Esophagus squamous epithelium (tissue), 5 donors: ENCODE measurements at places on chromosomes 3 and 15. TPM values are rescaled to one million over a fixed set of nuclear protein-coding genes. Genes with fewer than 3 reads are reported as not detected.

- DNase-seq, result no peak
Observed at GRCh38 chr15:92118162-92118935, 264.8 kb downstream of the SLCO3A1 start.

GRCh38 chr3:156983559-156983958 is 157.4 kb downstream of the LEKR1 start:
- no peak for DNase-seq

DNA sequence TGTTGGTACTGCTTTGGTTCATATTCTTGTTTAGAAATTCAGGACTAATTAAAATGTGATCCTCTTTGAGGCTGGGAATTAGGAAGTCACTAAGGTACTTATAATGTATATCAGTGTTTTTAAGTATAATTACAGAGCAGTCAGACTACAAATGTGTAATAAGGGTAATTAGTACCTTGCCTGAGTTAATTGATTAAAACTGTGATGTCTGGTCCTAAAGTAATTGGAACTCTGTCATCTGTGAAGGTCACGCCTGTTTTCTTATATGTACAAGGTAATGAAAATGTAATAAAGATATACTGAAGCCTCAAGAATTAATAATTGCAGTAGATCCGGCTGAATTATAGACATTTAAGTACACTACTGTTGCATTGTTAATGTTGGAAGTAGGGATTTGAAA is 32.8 kb downstream of the RIOX2 start:
- DNase-seq, result no peak

The FSIP1 gene
- total RNA-seq, result not detected

DNA sequence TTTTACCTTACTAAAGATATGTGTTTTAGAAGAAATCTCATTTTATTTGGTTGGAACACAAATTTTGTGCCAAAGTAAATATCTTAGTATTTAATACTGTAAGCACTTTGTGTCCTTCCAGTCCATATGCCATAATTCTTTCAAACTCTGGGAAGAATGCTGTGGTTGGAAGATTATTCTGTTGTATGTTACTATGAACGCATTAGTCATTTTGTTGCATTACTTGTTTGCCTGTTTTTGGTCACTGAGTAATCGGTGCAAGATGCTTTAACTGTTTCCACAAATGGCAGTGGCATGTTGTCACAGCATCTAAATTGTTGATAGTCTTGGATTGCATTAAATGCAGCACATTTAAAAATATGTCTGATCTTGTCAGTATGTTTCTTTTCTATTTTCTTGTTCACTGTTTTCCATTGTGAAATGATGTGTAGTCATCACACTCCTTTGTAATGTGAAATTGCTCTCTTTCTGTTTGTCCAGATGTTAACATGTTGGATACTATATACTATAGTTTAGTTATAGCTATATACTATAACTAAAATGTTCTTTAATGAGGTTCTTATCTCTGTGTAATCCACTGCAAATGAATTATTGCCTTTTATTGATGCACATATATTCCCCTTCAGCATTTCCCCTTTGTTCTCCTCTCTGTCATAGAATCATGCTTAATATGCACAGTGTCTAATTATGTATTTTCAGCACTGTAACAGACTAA is 89.9 kb upstream of the FLNB start:
- DNase-seq, result no peak

DNA sequence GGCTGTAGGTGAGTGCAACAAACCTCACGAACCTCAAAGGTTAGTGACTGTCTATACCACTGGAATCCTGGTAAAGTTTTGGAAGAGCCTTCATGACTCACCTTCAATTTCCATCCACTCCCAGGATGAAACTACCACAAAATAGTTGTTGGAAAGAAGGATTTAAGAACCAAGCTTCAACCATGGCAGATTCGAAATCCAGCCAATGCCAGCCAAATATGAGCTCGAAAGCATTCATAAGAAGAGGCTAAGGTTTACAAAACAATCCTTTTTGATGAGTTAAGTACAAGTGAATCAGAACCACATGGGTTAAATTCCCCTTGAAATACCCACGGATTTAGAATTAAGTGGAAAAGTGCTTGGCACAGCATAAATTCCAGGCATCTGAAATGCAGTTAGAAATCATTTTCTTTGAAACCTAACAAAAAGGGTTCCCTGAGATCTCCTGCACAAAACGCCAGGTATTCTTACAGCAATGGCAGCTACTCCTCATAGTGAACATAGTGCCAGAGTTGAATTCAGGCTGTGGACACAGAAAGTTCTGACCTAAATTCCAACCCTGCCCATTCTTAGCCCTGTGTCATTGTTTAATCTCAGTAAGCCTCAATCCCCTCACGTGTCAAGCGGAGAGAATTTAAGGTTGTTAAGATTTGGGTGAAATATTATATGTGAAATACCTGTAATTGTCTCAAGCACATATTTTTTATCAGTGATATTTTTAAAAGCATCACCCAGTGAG is 89.2 kb downstream of the FBN1 start:
- DNase-seq, result no peak

- DNase-seq, result no peak
Observed at GRCh38 chr3:129254536-129255230, 5.3 kb downstream of the COPG1 start.

- no peak for DNase-seq
Observed at GRCh38 chr3:63303238-63303637, 25.1 kb downstream of the SYNPR start.

DNA sequence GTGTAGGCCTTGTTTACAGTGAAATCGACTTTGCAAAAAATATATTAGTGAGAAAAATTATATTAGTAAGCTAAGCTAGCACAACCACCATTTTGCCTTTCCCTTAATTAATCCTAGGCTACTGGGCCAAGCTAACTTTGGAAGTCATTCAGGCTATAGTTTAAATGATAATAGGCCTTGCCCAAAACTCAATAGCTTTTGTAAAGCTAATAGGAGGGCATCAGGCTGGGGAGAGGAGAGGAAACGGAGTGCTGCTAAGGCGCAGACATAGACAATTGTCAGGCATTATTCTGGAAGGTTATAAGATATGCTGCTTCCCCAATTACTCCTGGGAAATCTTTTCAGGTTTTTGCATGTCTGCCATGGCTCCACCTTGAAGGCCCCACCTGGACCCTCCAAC is 1286.0 kb downstream of the NSUN3 start:
- no peak for DNase-seq

The DYNLT2B gene
- 6.6 TPM for total RNA-seq

- DNase-seq, result no peak
Observed at GRCh38 chr15:97884513-97885131, 75.9 kb upstream of the ARRDC4 start.

The P2RY1 gene
- total RNA-seq, result 24.7 TPM

The MAN2C1 gene
- total RNA-seq, result 62.0 TPM

The RASGRF1 gene
- total RNA-seq, result 0.23 TPM

The ZNF774 gene
- total RNA-seq, result 1.7 TPM

The SLC9C1 gene
- not detected for total RNA-seq

The LMAN1L gene
- total RNA-seq, result not detected

- no peak for DNase-seq
Observed at GRCh38 chr3:98613616-98614015, 20.2 kb upstream of the CPOX start.

- DNase-seq, result no peak
Observed at GRCh38 chr3:138140940-138141339, 8.8 kb upstream of the A4GNT start.

DNA sequence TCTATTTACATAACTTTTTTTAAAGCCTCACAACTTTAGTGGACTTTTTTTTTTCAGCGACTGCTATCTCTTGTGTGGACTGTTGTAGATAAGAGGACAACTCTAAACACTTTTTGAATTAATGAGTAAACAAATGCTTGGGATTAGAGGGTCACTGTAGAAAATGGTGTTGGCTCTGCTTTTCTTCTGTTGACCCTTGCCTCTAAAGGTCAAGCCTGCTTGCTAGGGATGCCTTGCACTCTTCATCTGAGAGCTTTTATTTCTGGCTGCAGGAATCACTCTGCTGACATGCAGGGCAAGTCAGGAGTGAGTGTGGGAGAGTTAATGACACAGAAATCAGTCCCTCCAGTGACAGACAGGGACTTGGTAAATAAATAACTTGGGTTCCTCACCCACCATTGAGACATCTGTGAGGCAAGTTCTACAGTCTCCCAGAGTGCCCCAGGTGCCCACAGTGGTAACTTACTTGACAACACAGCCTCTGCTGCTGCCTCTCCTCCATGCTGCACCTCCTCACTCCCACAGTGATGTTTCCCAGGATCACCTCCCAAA is 390.1 kb downstream of the IL20RB start:
- DNase-seq, result no peak

- no peak for DNase-seq
Observed at GRCh38 chr15:101407439-101407838, 82.1 kb downstream of the PCSK6 start.

The SLC35G2 gene
- total RNA-seq, result 3.8 TPM

The ST3GAL6 gene
- 4.2 TPM for total RNA-seq

- DNase-seq, result no peak
Observed at GRCh38 chr3:110165753-110166152, 828.4 kb upstream of the DPPA4 start.

GRCh38 chr3:185656321-185656840 is 70.3 kb downstream of the SENP2 start:
- no peak for DNase-seq

The ACSBG1 gene
- 0.31 TPM for total RNA-seq

DNA sequence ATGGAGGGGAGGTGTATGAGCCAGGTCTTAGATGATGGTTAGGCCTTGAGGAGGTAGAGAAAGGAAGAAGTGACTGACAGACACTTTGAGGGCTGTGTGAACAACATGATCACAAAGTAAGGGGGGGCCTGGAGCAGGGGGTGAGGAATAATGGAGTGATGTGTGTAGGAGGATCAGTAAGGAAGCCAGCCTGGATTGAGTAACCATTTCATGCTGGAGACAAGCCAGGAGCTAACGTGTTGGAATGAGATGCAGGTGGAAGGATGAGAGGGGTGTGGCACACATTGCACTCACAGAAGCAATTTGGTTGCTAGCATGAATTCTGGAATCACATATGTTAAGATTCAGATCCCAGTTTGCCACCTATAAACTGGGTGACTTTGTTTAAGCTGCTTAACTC is 65.5 kb downstream of the BBX start:
- no peak for DNase-seq

The AZI2 gene
- 178 TPM for total RNA-seq

DNA sequence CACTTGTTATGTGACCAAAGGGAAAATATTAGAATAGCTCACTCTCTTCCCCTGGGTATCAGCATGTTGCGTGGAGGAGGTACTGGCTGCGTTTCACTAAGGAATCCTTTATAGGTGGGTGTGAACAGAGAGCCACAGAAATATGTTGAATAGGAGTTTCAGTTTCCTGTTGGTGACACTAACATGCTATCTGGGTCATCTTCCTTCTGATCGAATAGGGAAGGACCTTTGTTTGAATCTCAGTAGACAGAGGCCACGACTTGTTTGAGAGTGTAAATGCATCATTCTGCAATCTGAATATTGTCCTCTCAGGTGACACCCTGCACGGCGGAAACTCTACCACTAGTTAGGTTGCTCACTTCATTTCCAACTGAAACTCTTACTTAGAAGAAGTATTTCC is 157.9 kb upstream of the SLC2A2 start:
- DNase-seq, result no peak

GRCh38 chr3:99212969-99213368 is 311.5 kb upstream of the DCBLD2 start:
- DNase-seq, result no peak

The PLCB2 gene
- 10.2 TPM for total RNA-seq

The TRIM42 gene
- not detected for total RNA-seq

The FGD5 gene
- total RNA-seq, result 5.7 TPM

- no peak for DNase-seq
Observed at GRCh38 chr15:48778331-48778730, 32.5 kb downstream of the CEP152 start.

The SPATA12 gene
- total RNA-seq, result not detected

DNA sequence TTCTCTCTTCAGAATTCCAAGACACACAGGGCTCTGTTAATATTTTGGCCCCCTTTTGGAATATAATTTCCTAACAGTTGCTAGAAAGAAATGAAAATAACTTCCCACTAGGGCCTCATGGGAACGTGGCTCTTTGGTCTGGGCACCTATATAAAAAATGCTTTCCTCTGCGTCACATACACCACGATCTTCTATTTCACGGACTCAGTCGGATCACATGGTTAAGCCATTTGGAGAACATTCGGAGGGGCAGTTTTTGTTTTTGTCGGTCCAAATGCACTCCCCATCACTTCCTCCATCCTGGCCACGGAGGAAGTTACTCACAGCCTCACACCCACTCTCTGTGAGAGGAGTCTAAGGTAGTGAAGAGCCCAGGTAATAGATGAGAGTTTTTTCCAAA is 21.0 kb downstream of the TMEM44 start:
- no peak for DNase-seq

GRCh38 chr3:151085227-151085888 is at the start of gene MED12L:
TSS of gene MED12L (plus strand) at chr3:151085664. CDS start at chr3:151086927, 1,263 bp downstream.
- DNase-seq, result no peak

The DNAH12 gene
- total RNA-seq, result not detected

DNA sequence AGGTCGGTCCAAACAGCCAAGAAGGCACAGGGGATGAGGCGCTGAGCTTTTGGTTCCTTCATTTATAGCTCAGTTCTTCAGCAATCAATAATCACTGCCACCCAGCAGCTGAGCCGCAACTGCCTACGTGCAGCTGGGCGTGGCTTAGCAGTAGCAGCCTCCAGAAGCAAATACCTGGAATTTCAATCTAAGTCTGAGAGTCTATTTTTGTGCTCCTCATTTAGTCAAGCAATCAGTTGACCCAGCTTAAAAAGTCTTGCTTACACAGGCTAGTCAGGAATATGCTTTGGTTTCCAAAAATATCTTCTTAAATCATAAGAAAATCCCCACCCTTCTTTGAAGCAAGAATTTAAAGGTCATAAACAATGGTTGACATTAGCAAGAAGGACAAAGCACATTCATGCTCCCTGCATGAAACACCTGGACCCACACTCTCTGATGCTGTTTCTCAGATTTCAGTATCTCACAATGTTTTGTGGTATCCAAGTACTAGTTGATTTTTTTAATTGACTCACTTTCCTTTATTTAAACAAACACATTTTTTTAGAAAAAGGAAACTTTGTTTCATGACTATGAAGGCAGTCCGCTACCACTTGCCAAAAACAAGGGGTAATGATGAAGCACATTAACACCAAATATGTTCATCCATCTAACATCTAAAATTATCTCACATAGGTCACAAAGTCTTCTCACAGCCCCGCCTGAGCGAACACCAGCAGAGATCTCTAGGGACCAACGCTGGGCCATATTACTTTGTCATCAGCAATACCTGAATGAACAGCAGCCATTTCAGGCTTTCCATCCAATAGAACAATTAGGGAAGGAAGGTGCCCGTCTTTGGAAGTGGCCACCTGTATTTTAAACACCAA is 106.1 kb downstream of the OXNAD1 start:
- no peak for DNase-seq

GRCh38 chr3:196198771-196199753 is 12.1 kb downstream of the ZDHHC19 start:
- no peak for DNase-seq

The IDH3A gene
- 113 TPM for total RNA-seq
